ENCODE measurements at places on chromosomes 4 and X.
A peak's percentile ranks its signal among the peaks of the same experiment; 100 is the strongest.

- peak; percentile 81 for DNase-seq
- H3K27me3 ChIP-seq, result no peaks in the 10 kb centered on the region
- H3K4me1 ChIP-seq, result peaks cover 27% of the 10 kb centered on the region
- peak overlapping the region; percentile 44 for H3K27ac ChIP-seq
- peak overlapping the region; percentile 88 for H3K4me3 ChIP-seq
These were observed 805 bp downstream of the ATP8A1 start for GRCh38 chr4:42655921-42656678.

- no peaks in the 10 kb centered on the region for H3K27me3 ChIP-seq
- no peak overlapping the region for H3K4me3 ChIP-seq
- no peak overlapping the region for H3K27ac ChIP-seq
- no peak for DNase-seq
These were observed 443.9 kb downstream of the KLHL4 start for GRCh38 chrX:87961471-87961870.

- DNase-seq, result no peak
- no peak overlapping the region for H3K4me3 ChIP-seq
- no peaks in the 10 kb centered on the region for H3K4me1 ChIP-seq
- H3K27me3 ChIP-seq, result no peaks in the 10 kb centered on the region
These were observed 57.3 kb upstream of the USP51 start for GRCh38 chrX:55546956-55547355.

GRCh38 chr4:147094238-147094637 is 148.6 kb upstream of the TTC29 start:
- no peaks in the 10 kb centered on the region for H3K36me3 ChIP-seq
- no peaks in the 10 kb centered on the region for H3K4me1 ChIP-seq
- no peak for DNase-seq
- H3K27me3 ChIP-seq, result no peaks in the 10 kb centered on the region

GRCh38 chr4:80074651-80075050 is 1.6 kb upstream of the ANTXR2 start:
- H3K27ac ChIP-seq, result no peak overlapping the region
- no peaks in the 10 kb centered on the region for H3K36me3 ChIP-seq
- no peaks in the 10 kb centered on the region for H3K27me3 ChIP-seq
- no peak overlapping the region for H3K4me3 ChIP-seq

- no peaks in the 10 kb centered on the region for H3K27me3 ChIP-seq
- peaks cover 26% of the 10 kb centered on the region for H3K36me3 ChIP-seq
- H3K27ac ChIP-seq, result no peak overlapping the region
- no peak for DNase-seq
- H3K4me1 ChIP-seq, result 0 out of 2 replicates have a peak, but pooled peaks cover 3% of the 10 kb centered on the region
These were observed 168.9 kb upstream of the PUDP start for GRCh38 chrX:7316887-7317286.

- H3K27ac ChIP-seq, result no peak overlapping the region
- H3K4me3 ChIP-seq, result no peak overlapping the region
These were observed 43.9 kb downstream of the RAB40A start for GRCh38 chrX:103475381-103475780.

GRCh38 chr4:7094916-7095315 is 27.1 kb upstream of the GRPEL1 start:
- H3K4me3 ChIP-seq, result no peak overlapping the region
- no peaks in the 10 kb centered on the region for H3K27me3 ChIP-seq
- DNase-seq, result no peak
- no peaks in the 10 kb centered on the region for H3K36me3 ChIP-seq

DNA sequence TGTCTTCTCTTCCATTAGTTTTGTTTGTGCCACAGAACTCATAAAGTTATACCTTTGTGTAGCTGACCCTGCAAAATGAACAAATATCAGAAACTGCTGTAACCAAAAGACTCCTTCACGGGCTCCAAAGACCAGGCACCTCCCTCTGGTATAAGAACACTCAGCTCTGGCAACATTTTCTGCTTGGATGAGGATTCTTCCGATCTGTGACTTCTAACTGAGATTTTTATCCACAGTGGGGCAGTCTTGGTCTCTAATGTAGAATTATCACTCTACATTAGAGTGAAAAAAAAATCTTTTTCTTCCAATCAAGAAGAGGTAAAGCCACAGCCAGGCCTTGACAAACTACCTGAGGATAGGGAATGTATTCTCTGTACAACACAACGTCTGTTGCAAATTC is 38.5 kb upstream of the PRSS48 start:
- H3K36me3 ChIP-seq, result no peaks in the 10 kb centered on the region
- H3K4me1 ChIP-seq, result no peaks in the 10 kb centered on the region
- no peak for DNase-seq
- H3K4me3 ChIP-seq, result no peak overlapping the region
- H3K27ac ChIP-seq, result no peak overlapping the region

DNA sequence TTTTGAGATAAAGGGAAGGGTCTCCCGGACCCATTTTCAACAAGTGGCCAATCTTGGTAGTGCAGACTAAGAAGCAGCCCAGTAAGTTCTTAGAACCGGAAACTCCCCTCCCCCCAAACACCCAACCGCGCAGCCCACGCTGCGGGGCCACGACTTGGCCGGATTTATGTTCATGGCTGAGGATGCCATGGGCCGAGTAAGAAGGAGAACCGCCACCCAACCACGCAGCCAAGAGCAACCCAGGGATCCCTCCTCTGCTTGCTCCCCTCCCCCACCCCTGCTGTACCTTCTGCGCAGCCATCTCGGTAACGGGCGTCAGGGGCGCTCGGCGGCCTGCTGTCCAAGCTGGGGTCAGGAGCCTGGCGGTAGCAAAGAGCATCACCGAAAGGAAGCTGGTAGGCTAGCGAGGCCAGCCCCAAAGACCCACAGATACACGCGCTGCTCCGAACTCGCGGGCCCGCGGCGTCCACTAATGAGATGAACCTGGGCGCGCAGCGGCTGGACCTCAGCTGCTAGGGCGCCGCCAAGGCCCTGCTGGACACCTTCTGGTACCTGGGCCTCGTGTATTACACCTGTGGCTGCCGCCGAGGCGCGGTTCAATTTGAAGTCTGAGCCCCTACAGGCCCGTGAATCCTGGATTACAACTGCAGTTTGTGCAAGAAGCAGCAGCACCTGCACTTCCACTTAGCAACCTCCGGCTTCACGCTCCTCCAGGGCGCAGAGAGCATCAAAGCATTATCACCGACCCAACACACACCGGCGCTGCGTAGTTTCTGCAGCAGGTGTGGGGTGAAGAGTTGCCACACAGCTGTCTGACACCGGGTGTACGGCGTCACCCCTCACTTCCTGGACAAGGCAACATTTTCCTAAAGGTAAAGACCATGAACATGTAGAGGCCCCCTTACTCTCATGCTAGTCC is 63.4 kb downstream of the NUDT10 start:
- no peak overlapping the region for H3K27ac ChIP-seq
- H3K36me3 ChIP-seq, result no peaks in the 10 kb centered on the region
- DNase-seq, result peak; percentile 42
- H3K27me3 ChIP-seq, result no peaks in the 10 kb centered on the region

DNA sequence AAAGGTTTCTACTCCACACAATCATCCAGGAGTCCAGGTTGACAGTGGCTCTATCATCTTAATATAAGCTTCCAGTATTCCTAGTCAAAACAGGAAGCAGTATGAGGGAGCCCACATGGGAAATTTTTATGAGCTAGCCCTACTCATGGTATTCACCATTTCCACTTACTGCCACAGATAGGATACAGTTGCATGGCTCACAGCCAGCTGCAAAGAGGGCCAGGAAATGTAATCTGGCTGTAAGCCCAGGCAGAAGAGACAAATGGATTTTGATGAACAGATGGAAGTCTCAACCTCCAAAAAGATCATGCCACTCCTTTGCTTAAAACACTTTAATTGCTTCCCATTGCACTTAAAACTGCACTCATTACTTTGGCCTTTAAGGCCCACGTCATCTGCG is 150.6 kb downstream of the ADAMTS3 start:
- DNase-seq, result no peak
- H3K4me1 ChIP-seq, result no peaks in the 10 kb centered on the region
- H3K27me3 ChIP-seq, result 0 out of 2 replicates have a peak, but pooled peaks cover 3% of the 10 kb centered on the region
- no peaks in the 10 kb centered on the region for H3K36me3 ChIP-seq

DNA sequence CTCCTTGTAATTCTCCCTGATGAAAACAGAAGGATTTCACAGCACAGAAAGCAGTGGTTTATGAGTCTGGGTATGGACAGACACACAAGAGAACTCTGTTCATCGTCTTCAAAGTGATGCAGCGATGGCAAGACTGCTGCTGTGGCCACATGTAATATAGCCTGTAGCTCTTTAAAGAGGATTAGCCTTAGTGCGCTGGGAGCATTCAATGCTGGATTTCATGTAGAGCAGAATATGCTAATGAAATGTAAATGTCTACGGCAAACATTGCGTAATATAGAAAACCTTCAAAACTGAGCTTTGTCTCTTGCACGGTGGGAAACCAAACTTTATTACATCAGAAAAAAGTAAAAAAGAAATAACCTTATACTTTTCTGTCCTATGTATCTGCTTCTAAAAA is 42.9 kb downstream of the ALPK1 start:
- H3K27ac ChIP-seq, result no peak overlapping the region
- H3K4me1 ChIP-seq, result no peaks in the 10 kb centered on the region
- no peak overlapping the region for H3K4me3 ChIP-seq
- no peaks in the 10 kb centered on the region for H3K36me3 ChIP-seq
- no peaks in the 10 kb centered on the region for H3K27me3 ChIP-seq
- DNase-seq, result no peak

DNA sequence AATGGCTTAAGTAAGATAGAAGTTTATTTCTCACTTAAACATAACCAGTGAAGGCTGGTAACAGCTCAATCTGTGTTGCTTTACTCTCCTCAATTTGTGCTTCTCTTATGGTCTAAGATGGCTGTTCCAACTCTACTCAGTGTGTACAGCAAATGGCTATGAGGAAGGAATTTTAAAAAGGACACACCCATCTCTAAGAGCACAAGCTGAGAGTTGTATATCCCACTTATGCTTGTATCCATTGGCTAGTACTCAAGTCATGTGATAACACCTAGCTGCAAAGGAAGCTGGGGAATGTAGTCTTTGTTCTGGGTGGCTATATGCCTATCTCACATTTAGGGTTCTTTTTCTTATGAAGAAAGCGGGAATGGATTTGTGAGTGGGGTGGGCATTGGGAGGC is 63.3 kb downstream of the GPAT3 start:
- DNase-seq, result peak; percentile 62
- no peaks in the 10 kb centered on the region for H3K4me1 ChIP-seq
- no peaks in the 10 kb centered on the region for H3K36me3 ChIP-seq
- no peak overlapping the region for H3K27ac ChIP-seq

DNA sequence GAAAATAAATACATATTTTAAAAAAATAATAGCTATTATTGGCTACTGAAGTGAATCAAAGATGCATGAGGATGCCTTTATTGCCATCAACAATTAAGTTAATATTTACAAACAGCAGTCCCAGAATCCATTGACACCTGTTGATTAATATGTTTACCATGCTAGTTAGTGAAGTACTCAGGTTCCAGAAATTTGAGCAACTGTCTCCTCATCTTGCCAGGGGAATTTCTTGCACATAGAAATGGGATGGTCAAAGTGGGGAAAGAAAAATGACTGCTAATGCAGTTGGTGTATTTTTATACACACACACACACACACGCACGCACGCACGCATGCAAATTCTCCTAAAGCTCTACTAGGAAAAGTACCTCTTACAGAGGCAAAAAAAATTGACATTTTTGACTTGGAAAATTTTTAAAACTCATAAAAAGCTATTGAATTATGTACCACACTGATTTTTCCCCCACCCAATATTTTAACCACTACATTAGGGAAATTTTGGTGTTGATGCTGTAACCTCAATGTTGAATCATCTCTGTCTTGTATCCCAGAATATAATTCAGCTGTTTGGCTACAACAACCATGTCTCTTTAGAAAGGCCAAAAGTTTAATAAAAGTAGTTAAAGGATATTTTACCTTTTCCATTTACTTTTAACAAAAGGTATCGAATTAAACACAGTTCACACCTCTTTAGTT is 105.3 kb upstream of the TMEM150C start:
- no peaks in the 10 kb centered on the region for H3K36me3 ChIP-seq
- H3K27me3 ChIP-seq, result no peaks in the 10 kb centered on the region
- no peak overlapping the region for H3K27ac ChIP-seq
- no peak overlapping the region for H3K4me3 ChIP-seq
- DNase-seq, result no peak
- no peaks in the 10 kb centered on the region for H3K4me1 ChIP-seq

- no peaks in the 10 kb centered on the region for H3K36me3 ChIP-seq
- H3K4me1 ChIP-seq, result no peaks in the 10 kb centered on the region
- no peak for DNase-seq
- no peak overlapping the region for H3K4me3 ChIP-seq
- no peak overlapping the region for H3K27ac ChIP-seq
- no peaks in the 10 kb centered on the region for H3K27me3 ChIP-seq
These were observed 62.1 kb upstream of the S100G start for GRCh38 chrX:16587836-16588235.

Measured in Karpas-422 (cell line).